ENCODE measurements at places on chromosomes 3 and 15.

DNA sequence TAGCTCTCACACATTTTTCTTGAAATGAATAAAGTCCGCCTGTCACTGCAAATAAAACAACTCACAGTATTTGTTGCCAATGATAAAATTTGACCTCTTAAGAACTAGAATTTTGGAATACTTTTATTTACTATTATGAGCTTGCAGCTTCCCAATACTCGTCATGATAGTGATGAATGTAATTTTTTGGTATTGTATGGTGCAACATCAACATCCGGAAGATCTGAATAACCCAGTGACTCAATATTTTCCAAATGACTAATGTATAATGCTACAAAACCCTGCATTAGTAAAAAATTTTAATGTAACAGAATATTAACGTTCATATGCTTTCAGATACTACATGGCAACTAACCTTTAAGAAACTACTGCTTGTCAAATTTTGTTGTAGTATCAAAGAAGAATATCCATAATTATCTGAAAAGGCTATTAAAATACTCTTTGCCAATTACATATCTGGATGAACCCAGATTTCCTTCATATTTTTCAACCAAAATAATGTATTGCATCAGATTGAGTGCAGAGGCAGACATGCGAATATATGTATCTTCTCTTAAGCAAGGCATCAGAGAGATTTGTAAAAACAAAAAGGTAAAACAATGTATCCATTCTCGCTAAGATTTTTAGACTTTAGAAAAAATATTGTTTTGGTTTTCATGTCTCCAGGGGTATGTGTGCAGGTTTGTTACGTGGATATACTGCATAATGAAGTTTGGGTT is 95.3 kb downstream of the IGF2BP2 start:
- DNase-seq, result no peak

DNA sequence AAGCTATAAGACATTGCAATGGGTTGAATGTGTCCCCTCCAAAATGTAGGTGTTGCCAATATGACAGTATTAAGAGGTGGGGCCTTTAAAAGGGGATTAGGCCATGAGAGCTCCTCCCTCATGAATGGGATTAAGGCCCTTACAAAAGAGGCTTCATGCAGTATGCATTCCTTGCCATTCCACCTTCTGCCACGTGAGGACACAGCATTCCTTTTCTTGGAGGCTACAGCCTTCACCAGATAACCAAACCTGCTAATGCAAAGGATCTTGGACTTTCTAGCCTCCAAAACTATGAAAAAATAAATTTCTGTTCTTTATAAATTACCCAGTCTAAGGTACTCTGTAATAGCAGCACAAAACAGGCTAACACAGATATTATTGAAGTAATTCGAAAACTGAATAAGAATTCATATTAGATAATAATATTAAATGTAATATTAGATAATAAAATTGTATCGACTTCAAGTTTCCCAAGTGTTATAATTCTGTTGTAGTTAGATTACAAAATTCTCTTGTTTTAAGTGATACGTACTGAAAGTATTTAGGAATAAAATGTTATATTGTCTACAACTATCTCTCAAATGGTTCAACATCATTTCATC is 29.4 kb upstream of the ATP8B4 start:
- DNase-seq, result no peak

- DNase-seq, result no peak
Observed at GRCh38 chr3:146142757-146143156, 18.2 kb downstream of the PLOD2 start.

GRCh38 chr15:22973286-22973685 is 6.9 kb downstream of the CYFIP1 start:
- no peak for DNase-seq

DNA sequence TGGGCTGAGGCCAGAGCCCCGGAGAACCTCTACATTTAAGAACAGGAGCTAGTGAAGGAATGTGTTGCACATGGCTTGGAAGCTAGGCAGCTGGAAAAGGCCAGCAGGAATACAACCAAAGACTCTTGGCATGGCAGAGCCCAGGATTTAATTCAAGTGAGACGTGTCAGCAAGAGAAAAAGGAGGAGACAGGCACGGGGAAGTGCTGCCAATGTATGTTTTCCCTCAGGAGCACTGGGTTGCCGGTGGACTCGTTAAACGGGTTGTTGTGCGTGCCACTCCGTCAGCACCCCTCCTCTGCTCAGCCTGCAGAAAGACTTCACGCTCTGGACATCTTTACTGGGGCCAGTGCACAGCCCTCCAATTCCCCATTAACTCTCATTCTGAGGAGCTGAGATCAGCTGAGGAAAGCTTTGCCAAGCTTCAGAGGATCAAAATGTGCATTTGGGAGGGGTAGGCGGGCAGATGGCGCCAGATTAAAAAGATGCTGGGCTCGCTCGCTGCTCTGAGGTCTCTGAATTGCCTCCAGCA is 103.7 kb downstream of the PDZRN3 start:
- no peak for DNase-seq

DNA sequence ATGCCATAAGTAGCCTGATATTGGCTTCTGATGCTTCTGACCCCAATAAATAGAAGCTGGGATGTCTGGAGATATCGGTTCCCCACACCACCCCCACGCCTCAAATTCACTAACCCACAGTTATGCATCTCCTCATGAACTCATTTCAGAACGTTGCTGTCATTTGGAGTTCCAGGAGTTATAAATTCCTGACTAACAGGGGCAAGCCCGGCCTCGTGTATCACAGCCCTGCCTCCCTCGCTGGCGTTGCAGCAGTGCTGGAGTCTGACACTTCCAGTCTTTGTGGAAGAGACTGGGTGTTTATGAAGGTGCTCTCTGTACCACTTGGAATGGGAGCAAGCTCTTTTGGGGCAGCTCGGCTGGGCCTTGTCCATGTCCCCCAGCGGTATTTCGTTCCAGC is 101.0 kb downstream of the ANP32A start:
- no peak for DNase-seq

- DNase-seq, result no peak
Observed at GRCh38 chr3:59432665-59433064, 382.8 kb upstream of the CFAP20DC start.

DNA sequence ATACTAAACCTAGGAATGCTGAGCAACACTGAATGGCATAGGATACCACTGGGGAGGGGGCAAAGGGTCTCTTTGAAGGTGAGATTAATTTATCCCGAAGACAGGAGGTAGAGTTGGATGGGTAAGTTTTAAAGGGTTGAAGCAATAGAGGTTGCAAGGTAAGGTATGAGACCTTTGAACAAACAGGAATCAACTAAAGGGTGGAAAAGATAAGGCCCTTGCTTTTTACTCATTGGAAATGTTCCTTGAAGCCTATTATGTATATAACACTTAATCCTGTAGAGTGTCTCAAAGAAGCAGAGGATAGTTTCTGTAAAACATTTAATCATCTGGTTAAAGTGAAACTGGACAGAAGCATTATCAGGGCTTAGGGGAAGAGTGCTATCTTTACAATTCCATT is 5.7 kb downstream of the ABHD5 start:
- DNase-seq, result no peak

GRCh38 chr3:143119974-143120715 is 574 bp downstream of the CHST2 start:
- DNase-seq, result peak; percentile 60

- no peak for DNase-seq
Observed at GRCh38 chr3:86792316-86792715, 198.6 kb downstream of the VGLL3 start.

GRCh38 chr3:105580296-105580965 is 213.7 kb downstream of the ALCAM start:
- DNase-seq, result no peak

- no peak for DNase-seq
Observed at GRCh38 chr15:64502551-64502950, 42.2 kb downstream of the ZNF609 start.

DNA sequence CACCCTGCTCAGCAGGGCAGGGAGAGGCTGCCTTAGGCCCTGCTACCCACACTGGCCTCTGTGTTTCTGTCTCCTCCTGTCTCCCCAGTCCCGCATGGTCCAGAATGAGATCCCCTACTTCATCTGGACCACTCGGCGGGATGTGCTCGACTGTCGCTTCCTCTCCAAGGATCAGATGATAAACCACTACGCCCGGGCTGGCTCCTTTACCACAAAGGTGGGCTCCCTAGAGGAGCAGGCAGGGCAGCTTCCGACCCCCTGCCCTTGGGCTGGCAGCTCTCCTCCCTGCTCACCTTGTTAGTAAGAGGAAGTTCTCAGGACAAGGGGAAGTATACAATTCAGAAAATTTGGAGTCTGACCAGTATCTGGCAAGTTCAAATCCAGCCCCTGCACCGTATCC is 5.9 kb downstream of the TTLL3 start:
- DNase-seq, result no peak

- DNase-seq, result no peak
Observed at GRCh38 chr3:35721628-35722027, 82.3 kb downstream of the ARPP21 start.

DNA sequence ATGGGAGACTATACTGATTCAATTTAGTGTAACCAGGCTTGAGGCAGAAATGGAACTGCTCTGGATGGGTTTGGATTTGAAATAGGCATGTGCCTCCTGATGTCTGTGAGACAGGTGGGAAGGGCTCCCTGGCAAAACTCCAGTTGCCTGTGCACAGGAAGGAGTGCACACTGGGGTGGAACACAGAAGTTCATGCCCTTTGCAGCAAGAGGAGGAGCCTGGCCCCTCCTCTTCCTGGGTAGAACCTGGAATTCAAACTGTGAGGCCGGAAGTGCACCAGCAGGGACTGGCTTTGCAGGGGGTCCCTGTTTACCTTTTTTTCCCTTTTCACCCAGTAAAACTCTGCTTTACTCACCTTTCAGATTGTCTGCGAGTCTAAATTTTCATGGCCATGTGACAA is 99.9 kb downstream of the GMPS start:
- no peak for DNase-seq

DNA sequence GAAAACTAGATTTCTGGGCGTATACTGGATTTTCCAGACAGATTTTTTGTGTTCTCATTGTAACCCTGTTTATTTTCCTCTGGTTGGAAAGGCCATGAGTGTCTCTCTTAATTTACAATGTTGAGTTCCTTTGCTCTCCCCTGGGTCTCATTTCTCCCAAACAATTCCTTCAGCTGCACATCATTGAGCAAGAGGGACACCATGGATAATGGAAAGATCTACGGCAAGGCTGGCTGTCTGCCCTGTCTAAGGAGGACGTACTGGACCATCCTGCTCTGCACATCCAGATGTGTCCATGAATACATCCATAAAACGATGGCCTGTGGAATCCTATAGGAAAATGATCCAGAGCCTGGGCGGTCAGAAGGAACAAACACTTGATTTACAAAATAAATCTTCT is 258.1 kb upstream of the MCTP2 start:
- DNase-seq, result no peak
